ENCODE measurements at places on chromosomes 4 and X.

DNA sequence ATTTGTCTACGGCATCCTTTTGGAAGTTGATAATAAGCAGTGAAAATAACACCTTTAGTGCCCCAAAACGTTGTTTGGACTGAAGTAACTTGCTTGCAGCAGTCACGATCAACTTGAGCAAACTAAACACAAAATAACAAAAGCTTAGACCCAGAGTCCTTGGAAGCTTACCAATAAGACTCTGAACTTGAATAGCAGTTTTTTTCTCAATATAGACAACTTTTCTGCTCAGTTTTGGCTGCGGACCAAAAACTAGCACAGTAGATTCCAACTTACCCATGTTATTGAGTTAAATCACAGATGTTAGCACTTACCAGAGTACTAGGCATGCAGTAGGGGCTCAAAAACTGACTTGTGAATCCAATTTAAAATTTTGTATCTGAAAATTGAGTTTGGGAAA, 746.9 kb downstream of the PCDH19 start:
- DNase-seq: no peak

DNA sequence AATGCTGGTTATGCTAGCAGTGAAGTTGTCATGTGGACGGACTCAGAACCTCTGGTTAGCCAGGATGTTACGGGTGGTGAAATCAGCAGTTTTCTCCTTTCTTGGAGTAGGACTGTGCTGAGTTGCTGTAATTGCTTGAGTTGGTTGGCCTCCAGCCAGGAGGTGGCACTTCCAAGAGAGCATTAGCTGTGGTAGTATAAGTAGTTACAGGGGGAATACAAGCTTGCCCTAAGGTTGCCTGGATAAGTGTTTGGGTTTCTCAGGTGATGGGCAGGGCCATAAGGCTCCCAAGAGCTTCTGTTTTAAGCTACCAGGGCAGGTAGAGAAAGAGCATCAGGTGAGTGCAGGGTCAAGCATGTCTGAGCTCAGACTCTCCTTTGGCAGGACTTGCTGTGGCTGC, 103.0 kb downstream of the ZNF518B start:
- DNase-seq: no peak

DNA sequence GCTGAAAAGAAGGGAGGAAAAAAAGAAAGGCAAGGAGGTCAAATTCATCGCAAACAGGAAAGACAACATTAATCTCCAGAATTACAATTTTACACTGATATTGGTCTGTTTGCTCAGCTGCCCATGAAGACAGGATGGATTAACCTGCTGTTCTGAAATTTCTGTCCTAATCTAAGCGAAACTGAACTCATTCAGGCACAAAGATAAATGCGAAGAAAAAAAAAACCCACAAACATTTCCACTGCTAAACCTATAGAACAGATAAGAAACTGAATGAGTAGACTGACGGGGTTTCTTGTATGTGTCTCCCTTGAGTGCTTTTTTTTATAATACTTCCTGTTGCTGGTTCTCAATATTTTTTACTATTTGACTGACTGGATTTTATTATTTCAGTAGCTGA, 251.8 kb upstream of the FTHL17 start:
- no peak for DNase-seq

- no peak for DNase-seq
Measured at GRCh38 chr4:76659103-76659490, 224.1 kb downstream of the SHROOM3 start.
